ENCODE measurements at places on chromosomes 5 and 9.

DNA sequence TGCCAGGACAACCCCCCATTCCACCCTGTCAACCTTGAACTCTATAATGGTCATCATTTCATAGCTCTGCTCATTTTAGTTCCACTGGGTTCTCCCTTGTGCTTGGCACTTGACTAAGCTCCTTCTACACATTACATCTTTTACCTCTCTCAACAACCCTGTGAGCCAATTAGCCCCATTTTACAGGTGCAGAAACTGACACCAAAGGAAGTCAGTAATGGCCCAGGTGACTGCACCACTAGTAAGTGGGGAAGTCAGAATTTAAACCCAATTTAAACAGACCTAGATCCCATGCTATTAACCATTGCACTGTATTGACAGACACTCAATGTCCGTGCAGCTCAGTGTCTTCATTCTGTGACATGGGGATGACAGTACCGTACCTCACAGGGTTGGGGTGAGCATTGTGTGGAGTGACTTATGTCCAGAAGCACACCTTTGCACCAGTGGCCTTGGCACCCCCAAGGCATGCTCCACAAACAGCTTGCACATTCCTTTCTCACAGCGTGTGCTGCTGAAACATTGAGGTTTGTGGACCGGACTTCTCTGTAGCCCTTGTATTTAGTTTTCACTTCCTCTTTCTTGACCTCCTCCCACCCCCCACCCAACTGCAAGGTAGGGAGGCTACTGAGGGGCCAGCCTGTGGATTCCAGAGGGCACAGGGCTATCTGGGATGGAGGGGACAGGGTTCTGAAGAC is 23.1 kb downstream of the IRF1 start:
- DNase-seq = no peak

DNA sequence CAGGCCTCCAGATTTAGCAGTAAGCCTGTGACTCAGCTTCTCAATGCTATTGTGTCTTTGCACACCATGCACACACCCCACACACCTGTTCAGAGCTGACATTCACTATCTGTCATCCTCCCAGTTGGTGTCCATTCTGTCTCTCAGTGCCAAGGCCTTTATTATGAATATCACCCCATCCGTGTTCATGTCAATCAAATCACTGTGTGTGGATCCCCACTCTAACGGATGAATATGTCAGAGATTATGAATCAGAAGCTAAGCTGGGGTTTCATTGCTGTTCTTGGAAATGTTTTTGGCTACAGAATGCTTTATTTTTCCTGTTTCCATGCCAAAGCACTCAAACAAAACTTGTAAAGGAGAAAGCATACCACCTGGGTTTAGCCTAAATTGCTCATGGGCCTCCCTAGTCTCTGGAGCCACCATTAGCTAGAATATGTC is 9.4 kb upstream of the MAMDC2 start:
- DNase-seq = no peak

DNA sequence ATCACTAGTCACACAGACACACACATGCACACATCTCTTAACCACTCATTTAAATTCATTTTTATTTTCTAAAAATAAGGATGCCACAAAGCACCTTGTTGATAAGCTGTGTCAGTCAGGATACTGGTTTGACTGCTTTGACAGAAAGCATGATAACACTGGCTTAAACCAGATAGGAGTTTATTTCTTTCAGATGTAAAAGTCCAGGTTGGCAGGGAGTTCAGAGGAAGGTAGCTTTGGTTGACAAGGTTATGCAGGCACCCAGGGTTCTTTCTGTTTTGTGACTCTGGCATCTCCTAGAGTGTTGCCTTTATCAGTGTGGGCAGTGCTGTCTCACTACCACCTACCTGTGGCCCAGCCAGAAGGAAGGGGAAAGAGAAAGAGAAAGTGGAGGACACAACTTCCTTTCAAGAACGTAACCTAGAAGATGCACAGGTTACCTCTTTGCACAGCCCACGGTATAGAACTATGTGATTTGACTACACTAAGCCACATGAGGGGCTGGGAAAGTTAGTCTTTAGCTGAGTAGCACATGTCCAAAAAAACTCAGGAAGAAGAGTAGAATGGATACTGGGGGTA is 334.7 kb downstream of the OSTF1 start:
- DNase-seq = no peak

GRCh38 chr9:36208521-36209253 is 18.0 kb downstream of the CLTA start:
- no peak for DNase-seq

DNA sequence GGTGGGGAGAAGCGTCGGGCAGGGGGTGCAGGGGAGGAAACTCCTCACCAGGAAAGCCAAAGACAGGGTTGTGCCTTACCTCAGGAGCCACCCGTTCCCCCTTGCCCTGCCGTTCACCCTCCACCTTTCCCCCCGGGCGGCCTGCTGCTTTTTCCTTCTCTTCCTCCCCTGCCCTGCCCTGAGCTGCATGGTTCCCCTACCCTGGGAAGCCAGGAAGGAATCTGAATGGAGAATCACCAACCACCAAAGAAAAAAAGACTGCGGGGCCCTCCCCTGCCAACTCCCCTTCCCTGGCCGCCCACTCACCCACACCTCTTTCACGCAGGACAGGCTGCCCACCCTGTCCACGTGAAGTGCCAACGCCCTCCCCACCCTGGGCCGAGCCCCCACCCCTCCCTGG is 820 bp upstream of the NFX1 start:
- no peak for DNase-seq

DNA sequence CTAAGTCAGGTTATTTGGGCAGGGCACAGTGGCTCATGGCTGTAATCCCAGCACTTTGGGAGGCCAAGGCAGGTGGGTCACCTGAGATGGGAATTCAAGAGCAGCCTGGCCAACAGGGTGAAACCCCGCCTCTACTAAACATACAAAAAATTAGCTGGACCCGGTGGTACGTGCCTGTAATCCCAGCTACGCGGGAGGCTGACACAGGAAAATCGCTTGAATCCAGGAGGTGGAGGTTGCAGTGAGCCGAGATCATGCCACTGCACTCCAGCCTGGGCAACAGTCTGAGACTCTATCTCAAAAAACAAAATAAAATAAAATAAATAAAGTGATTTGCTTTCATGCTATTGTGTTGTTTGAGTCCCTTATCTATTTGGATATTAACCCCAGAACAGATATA is 8.2 kb upstream of the FBXW2 start:
- DNase-seq = no peak

GRCh38 chr5:172525307-172525995 is 71.1 kb upstream of the SH3PXD2B start:
- DNase-seq = no peak

- no peak for DNase-seq
These were observed 395.7 kb upstream of the SEMA6A start for GRCh38 chr5:116970318-116970717.

GRCh38 chr5:117800261-117800660 is 1188.1 kb downstream of the DTWD2 start:
- no peak for DNase-seq

DNA sequence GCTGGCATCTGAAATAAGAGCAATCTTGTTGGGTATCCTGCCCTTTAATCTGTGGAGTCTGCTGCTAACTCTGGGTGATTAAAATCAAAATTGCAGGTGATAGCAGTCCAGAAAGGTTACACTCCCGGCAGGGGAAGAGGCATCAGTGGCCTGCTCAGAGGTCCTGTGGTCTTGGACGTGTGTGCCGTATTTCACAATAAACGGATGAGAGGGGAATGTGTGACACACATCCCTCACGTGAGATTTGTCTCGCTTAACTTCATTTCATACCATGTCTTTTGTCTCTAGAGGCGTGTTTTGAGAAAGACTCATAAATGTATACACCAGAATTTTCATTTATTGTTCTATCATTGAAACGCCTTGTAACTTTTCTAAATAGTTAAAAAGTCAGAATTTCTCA is 36.6 kb downstream of the FAM240B start:
- DNase-seq = no peak

DNA sequence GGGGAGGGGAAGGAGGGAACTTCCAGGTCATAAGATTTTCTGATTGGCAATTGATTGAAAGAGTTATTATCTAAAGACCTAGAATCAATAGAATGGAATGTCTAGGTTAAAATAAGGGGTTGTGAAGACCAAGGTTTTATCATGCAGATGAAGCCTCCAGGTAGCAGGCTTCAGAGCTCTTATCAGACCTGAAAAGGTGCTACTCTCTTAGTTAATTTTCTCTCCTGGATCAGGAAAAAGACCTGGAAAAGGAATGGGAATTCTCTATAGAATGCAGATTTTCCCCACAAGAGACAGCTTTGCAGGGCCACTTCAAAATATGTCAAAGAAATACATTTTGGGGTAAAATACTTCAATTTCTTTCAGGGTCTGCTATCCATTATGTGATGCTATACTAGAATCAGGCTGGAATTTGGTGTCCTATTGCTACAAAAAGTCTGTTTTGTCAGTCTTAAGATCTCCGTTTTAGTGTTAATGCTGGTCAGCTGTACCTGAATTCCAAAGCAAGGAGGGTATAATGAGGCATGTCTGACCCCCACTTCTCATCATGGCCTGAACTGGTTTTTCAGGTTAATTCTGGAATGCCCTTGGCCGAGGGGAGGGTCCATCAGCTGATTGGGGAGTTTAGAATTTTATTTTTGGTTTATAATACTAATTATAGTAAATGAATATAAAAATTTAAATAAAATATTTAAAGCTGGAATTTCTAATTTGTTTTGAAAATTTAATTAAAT is 16.6 kb upstream of the STOM start:
- DNase-seq = no peak

- DNase-seq = no peak
These were observed 5.4 kb downstream of the RGS3 start for GRCh38 chr9:113468716-113469448.

DNA sequence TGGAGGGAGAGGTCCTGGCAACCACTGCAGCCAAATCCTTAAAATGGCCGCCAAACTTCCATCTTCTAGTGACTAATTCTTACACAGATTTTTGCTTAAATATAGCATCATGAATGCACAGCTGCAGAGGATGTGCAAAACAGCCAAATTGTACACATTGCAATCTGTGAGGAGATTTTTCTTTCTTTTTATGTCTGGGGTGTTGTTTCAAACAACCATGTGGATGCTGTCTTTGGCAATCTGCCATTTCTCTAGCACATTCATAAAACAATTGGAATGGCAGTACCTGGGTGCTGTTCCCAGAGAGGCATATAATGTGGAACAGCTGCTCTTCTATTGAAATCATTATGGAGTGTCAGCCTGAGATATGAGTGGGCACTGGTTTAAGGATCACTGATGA is 1082.9 kb upstream of the SEMA6A start:
- DNase-seq = no peak

DNA sequence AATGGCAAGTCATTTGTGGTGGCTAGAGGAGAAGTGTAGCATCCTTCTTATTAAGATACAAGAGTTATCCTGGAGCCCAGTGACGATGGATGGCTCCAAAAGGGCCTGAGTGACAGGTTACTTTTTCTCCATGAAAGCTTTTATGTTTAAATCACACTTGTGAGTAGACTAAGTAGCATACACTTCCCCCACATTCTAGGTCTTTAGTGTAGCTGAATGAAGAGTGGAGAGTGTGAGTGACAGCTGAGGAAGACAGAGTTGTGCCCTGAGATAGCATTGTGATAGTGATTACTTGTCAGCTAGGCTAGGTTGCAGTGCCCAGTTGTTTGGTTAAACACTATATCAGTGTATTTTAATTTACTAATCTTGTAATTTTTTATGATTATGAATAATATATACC is 337.8 kb downstream of the TENT4A start:
- DNase-seq = no peak

DNA sequence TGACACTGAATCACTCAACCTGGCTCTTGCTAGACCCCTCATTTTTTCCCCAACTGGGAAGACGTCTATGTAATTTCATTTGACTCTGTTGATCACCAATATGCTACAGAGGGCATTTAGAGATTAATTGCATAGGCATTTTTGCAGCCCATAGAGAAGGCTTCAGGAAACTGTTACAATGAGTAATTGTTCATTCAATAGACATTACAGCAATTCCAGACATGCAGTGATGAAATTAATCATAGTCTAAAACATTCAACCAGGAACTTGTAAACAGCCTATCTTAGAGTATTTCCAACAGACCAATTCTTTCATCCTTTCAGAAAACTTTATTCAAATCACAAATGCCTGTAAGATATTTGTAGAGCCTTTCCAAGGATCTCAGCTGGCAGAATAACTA is 122.3 kb downstream of the MARCHF11 start:
- no peak for DNase-seq

DNA sequence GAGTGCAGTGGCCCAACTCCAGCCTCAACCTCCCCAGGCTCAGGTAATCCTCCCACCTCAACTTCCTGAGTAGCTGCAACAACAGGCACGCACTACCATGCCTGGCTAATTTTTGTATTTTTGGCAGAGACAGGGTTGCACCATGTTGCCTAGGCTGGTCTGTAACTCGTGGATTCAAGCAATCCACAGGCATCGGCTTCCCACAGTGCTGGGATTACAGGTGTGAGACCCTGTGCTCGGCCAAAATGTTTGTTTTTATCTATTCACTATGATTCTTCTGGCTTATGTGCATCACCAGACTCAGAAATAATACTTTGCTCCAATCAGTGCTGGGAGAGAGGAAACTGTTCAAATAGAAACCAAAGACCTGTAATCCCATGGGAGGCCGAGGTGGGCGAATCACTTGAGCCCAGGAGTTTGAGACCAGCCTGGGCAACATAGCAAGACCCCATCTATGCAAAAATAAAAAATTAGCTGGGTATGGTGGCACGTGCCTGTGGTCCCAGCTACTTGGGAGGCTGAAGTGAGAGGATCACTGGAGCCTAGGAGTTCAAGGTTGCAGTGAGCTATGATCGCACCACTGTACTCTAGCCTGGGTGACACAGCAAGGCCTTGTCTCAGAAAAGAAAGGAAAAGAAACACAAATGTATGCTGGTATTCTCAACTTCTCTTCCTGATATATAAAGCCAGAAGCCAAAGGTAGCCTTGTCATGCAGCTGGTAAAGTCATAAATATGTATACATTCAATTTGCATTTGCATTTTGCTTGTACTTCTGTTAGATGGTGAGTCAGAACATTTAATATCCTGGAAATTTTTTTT is 4.5 kb downstream of the PIP5K1B start:
- DNase-seq = no peak

GRCh38 chr9:109319626-109320241 is 1.1 kb downstream of the EPB41L4B start:
- DNase-seq = no peak

GRCh38 chr9:70438341-70438928 is 24.0 kb upstream of the KLF9 start:
- DNase-seq = no peak

- no peak for DNase-seq
These were observed 175.0 kb downstream of the AUH start for GRCh38 chr9:91186632-91187108.

DNA sequence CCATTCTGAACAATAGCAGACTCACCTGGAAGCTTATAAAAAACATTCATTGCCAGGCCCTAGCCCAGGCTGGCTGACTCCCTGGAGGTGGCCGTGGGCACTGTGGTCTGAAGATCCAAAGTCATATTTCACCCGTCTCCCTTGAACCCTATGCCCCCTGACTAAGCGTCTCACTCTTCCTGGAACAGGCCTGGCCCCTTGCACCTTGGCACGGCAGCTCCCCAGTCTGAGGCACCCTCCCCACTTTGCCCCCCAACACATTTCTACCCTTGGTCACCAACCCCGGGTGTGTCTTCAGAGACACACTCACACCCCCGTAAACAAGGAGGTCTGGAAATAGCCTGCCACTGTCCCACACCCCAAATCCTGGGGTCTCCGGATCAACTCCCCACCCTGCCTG is 68.6 kb upstream of the LMX1B start:
- no peak for DNase-seq

Data from stimulated activated CD8-positive, alpha-beta memory T cell treated with anti-CD3 and anti-CD28 coated beads, Interleukin-7, amount 100 ng/mL, for 1 hour (primary cell).